ENCODE measurements at places on chromosomes 1 and 21.
A peak's percentile ranks its signal among the peaks of the same experiment; 100 is the strongest.

DNA sequence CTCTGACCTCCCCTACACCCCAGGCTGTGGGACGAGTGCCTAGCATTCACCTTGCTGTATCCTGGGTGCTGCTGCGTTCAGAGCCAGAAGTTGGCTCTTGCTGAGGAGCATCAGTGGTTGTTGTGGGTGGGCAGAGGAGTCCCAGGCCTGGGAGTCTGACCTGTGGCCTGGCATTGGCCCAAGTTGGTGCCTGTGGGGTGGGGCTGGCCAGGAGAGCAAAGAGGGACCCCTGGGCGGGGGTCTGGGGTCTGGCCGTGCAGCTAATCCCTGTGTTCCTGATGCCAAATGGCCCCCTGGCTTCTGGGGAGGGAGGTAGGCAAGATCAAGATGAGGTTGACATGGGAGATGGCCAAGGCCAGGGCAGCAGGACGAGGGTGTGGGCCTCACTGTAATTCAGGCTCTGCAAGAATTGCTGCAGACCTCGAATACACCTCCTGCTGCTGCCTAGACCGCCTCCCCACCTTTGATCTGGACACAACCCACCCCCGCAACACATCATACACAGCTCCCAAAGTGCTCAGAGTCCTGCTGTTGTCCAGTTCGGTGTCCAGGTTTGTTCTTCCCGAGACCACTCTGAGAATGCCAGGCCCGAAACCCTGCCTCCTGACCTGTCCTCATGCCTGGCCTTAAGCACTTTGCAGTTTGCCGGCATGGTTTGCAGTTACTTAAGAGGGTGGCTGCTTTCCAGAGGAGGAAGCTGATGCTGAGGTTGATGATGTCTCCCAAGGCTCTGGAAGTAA is 28.7 kb downstream of the CDK18 start:
- DNase-seq: no peak

GRCh38 chr1:61282387-61282786 is 200.0 kb downstream of the NFIA start:
- no peak for DNase-seq

DNA sequence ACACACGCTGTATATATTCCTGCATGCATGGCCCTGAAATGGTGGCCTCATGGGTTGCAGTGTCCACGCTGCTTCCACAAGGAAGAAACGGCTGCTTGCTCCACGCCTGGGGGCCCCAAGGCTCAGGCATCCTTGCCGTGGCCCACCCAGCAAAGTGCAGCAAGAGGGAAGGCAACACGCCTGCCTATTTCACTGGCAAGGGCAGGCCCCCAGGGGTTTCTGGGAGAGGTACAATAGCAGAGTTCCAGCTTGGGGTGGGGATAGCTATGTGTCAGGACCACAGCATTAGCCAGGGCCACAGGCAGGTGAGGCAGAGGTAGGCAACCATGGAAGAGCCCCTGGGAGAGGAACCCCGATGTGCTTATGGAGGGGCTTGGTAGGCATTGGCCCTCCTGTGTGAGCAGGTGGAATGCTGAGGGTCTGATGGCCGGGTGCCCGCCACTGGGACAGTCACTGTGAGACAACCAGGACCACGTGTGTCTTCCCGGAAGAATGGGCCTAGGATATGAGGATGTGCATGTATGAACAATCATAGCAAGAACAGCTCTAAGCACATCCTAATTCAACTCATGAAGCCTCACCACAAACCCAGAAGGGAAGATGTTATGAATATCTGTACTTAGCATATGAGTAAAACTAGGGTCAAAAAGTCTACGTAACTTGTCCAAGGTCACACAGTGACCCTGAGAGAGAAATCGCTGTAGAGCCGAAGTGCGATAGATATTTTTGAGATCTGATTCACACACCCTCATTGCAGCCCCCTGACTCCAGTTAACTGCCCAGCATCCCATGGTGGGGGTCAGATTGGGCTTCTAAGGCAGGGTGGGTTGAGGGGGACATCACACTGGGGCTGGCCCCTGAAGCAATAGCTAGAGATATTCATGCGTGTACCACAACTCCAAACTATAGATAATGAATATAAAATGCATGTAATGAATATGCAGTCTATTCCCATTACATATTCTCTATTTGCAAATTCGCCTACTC is 11.8 kb downstream of the TFF2 start:
- no peak for DNase-seq

DNA sequence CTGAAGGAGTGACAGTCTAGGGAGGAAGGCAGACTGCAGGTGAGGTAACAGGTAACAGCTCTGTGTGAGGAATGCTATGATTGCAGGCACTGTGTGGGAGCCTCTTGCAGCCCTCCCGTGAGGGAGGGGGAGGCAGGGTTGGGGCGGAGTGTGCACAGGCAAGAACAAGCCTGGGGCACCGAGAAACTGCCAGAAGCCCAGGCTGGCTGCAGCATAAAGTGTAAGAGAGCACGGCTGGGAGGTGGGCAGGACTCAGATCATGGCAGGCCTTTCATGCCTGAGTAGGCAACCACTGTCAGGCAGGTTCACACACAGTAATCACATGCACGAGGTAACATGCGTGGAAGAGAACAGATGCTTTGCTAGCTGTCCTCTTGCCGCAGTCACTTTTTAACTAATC is 11.3 kb upstream of the RHEX start:
- no peak for DNase-seq

- DNase-seq: no peak
Observed at GRCh38 chr1:43776043-43776761, 68.9 kb downstream of the ST3GAL3 start.

GRCh38 chr1:222275729-222276465 is 272.0 kb downstream of the HHIPL2 start:
- DNase-seq: no peak

DNA sequence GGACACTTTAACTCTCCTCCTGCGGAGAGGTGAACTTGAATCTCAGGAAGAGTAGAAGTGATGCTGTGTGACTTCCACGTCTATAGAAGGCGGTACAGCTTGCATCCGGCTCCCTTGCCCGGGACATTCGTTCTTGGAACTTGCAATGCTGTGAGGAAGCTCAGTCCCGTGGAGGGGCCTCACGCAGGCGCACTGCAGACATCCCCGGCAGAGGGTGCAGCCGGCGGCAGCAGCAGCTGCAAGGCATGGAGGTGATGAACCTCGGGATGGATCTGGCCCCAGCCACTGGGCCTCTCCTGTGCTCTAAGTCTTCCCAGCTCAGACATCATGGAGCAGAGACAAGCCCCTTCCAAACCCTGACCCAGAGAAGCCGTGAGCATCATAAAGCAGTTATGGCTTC is 61.8 kb upstream of the SOD1 start:
- DNase-seq: no peak

DNA sequence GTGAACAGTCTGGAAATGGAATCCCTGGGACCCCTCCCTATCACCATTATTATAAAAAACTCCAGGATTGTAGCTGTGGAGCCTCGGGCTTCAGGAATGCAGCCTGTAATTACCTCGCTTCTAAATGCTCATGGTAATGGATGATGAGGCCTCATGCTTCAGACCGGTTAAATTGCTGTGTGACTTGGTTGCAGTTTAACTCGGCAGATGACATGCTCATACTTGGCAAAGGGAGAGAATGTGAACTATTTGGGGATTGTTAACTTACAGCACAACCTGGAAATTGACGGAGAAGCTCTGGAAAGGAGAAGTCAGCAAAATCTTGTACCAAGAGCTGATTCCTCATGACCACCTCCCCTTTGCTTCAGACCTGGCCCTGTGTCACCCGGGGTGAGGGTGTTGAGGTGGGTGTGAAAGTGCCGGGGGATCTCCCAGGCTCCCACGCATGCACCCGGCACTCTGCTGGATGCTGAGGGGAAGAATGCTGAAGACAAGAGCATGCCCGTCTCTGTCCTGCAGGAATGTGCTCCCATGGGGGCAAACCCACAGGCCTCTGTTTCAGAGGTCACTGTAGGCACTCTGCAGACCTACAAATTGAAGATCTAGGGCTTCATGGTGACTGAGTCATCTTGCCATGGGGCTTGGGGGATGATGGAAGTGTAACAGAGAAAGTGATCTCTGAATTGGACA is 364.8 kb downstream of the RPS6KC1 start:
- no peak for DNase-seq

DNA sequence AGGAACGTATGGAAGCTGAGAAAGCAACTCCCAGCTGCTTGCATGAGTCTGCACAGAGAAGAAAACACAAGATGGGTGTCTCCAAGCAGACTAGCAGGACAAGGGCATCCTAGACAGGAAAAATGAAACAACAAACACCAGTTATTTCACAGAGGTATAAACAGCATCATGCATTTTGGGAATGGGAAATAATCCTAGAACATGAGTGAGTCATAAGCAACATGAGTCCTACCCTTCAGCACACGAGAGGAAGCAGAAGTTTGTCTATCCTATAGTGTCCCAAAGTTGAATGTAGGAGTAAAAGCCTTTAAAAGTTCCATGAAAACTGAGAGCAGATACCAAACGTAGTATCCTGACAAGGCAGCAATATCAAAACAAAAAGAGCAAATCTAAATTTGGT is 11.3 kb upstream of the FRRS1 start:
- no peak for DNase-seq

GRCh38 chr1:55927702-55928290 is 651.6 kb downstream of the PLPP3 start:
- no peak for DNase-seq

DNA sequence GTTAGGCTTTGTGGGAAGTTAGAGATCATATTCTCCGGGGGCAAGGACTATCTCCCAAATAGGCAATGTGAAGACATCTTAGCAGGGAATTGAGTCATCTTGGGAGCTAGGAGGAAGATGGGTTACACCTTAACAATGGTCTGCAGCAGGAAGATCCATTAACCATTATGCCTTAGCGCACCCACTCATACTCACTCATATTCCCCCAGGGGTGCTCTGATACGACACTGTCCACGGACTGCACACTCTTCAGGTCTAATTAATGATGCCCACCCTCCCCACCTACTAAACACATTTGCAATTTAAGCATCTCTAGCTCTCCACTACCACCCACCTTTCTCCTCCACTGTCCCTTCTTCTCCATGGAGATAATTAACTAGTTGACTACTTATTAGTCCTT is 857 bp upstream of the AK5 start:
- no peak for DNase-seq

GRCh38 chr1:117359561-117360289 is 7.5 kb upstream of the MAN1A2 start:
- no peak for DNase-seq

- no peak for DNase-seq
Observed at GRCh38 chr1:155548706-155549105, 13.9 kb downstream of the ASH1L start.

GRCh38 chr1:220696863-220697231 is 6.7 kb downstream of the C1orf115 start:
- DNase-seq: no peak

- no peak for DNase-seq
Observed at GRCh38 chr21:28280611-28281010, 712.1 kb downstream of the LTN1 start.

GRCh38 chr1:26060832-26061574 is 6.4 kb downstream of the TRIM63 start:
- DNase-seq: no peak

DNA sequence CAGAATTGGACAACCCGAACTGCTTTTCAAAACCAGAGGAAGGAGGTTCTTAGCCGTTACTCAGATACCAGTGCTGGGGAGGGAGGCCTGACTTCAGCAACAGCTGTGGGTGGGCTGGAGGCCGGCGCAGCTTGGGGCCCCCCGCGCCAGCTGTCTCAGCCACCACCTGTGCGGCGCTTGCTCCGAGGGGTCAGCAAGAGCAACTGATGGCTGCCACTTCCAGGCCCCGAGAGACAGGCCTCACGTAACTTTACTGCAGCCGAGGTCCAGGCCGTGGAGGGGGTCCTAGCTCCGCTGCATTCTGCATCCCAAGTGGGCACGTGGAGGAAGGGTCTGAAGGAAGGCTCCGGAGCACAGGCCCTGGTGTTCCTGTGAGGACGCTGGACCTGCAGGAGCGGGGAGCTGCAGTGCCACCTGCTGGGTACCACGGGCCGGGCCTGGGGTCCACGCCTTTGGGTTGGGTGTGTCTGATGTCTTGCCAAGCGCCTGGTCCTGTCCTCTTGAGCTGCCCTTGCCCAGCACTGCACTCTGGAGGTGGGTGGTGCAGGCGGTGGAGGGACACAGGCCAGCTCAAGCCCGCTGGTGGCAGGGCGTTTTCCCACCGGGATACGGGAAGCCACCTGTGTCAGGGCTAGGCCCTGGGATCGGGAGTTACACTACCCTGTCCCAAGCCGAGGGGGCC is 9.8 kb downstream of the THAP3 start:
- peak; percentile 59 for DNase-seq

- DNase-seq: no peak
Observed at GRCh38 chr1:228207381-228207810, 448 bp upstream of the OBSCN start.

DNA sequence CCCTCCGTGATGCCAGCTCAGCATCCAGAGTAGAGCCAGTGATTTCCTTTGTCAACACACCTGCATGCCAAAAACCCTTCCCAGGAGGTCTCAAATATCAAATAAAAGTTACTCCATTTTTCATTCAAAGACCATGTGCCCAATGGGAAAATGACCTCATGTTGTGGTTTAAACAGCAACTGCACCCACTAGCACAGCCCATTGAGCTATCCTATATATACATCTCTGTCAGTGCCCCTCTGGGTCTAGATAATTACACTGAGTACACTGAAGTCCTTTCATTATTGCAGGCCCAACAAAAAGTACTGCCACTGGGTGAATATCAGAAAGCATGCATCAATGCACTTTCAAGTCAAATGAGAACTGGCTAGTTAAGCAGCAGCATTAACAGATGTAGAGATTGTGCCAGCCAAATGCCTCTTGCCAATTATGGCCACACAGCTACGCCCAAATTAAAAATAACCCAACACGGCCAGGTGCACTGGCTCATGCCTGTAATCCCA is 117.7 kb downstream of the SLC45A1 start:
- no peak for DNase-seq

- DNase-seq: no peak
Observed at GRCh38 chr1:193462629-193463320, 276.4 kb upstream of the B3GALT2 start.

DNA sequence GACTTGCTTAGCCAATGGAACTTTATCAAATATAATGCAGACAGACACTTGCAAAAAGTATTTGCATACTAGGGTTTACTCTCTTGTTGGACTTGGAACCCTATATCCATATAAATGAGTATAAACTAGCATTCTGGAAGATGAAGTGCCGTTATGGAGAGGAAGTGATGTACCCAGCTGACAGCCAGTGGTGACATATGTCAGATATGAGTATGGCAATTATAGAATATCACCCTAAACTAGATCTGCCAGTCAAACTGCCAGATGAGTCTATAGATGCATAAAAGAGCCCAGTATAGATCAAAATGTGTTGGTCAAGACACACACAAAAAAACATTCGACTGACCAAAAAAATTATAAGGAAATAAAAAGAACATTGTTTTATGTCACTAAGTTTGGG is 739.3 kb downstream of the PLA2G4A start:
- no peak for DNase-seq

GRCh38 chr1:183310753-183311479 is 107.3 kb downstream of the NMNAT2 start:
- DNase-seq: peak; percentile 43

DNA sequence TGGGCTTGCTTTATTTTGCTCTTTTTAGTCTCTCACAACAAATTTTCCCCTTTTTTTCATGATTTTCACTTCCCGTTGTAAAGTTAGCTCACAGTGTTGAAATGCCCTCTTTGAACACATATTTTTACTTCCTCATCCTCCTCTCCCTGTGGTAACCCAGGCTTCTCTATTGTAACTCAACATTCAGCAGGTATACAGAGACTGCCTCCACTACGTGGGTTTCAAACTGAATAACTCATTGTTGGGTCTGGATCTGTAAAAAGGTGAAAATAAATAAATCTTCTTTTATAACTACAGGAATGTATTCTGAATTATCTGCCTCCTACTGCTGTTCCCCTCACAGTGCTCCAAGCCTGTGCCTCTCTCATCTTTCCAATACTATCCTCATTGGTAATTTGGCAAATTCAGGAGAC is 166.4 kb downstream of the RUNX1 start:
- no peak for DNase-seq

- no peak for DNase-seq
Observed at GRCh38 chr1:230800891-230801840, 54.0 kb downstream of the CAPN9 start.
